Stimulated activated CD4-positive, alpha-beta T cell treated with anti-CD3 and anti-CD28 coated beads, Interleukin-4, amount 100 ng/mL, for 24 hours (primary cell): ENCODE measurements at places on chromosomes 7 and 10.

- no peak for DNase-seq
Observed at GRCh38 chr10:69287181-69287580, 8.9 kb downstream of the HK1 start.

GRCh38 chr7:23055582-23056178 is 41.8 kb upstream of the HYCC1 start:
- DNase-seq, result peak; percentile 69

DNA sequence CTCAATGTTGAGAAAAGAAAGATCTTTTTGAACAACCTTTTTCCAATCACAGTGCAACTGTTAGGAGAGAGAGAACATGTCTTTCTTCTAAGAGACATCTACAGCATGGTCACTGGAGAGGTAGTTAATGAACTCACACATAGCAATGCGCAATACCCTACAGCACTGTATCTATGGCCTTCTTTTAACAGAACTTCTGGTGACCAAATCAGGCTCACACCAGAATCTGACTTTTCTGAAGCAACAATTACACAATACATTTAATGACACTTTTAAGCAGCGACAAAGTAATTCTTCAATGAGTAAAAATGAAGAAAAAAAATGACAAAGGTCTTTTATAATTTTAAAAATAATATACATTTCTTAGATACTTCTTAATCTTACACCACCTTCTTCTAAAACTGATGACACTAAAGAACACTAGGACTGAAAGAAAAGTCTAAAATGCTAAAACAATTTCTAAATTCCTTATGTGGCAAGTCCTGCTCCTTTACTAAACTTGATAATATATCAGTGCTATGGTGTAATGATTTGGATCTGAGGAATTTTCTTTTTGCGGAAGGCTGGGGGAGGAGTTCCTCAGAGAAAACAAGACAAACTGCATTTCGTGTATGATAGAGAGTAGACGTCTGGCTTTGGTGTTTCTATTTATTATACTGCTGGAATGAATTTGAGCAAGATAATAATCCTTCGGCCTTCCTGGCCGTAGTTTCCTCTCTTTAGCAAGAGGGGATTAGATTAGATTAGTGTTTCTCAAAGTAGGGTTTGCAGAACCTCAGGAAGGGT is 166.3 kb downstream of the ZNF438 start:
- DNase-seq, result no peak

DNA sequence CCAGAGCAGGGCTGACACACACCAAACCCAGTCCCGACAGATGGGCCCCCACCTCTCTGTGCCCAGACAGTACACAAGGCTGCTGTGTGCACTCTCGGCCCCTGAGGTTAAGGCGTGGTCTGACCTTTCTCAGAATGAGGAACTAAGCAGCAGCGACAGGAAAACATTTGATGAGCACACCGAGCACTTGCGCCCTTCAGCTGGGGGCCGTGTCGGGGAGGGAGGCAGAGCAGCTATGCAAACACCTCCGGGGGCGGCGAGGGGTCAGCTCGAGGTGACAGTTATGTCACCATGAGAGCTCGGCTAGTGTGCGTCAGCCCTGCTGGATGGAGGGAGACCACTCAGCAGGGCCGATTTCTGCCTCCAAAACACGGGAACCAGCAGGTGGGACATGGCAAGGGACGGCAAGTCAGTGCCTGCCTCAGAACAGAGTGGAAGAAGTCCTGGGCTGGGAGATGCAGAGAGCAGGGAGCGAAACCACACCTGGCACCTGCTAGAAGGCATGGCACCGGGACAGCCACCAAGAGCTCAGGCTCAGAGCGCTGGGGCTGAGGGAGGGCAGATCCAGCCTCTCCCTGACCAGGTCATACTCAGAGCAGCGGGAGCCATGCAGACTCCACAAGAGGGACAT is 57.4 kb downstream of the CHST15 start:
- DNase-seq, result no peak

DNA sequence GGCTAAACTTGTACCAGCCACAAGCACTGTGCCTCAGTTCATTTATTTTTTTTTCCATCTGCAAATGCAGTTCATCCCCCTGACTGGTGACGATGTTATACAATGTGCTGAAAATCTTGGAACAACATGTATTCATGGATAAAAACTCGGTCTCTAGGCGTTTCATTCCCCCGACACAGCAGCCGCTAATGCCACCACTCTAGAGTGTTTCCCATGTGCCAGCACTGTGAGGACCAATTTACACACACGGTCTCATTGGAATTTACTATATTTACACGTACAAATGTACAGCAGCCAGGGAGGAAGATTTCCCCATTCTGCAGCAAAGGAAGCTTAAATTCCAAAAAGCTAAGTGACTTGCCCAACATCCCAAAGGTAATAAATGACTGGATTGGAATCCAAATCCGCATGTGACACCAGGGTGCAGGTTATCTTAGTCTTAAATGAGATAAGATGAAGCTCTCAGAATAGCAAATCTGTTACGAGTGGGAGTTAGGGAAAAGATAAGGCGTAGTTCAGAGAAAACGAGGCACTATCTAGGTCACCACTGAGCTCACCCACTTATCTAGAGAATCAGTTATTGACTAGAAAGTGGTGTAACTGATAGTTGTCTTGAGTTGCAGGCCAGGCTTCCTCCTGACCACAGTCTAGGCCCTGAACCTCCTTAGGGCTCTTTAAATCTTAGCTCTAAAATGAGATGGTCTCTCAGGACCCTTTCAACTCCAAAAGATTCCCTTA is 36.7 kb downstream of the FAM107B start:
- no peak for DNase-seq

GRCh38 chr7:14137676-14138075 is 148.2 kb upstream of the ETV1 start:
- DNase-seq, result no peak

- DNase-seq, result no peak
Observed at GRCh38 chr7:37000511-37000910, 276.2 kb upstream of the AOAH start.

GRCh38 chr10:105969884-105970377 is 1194.6 kb downstream of the SORCS1 start:
- no peak for DNase-seq

DNA sequence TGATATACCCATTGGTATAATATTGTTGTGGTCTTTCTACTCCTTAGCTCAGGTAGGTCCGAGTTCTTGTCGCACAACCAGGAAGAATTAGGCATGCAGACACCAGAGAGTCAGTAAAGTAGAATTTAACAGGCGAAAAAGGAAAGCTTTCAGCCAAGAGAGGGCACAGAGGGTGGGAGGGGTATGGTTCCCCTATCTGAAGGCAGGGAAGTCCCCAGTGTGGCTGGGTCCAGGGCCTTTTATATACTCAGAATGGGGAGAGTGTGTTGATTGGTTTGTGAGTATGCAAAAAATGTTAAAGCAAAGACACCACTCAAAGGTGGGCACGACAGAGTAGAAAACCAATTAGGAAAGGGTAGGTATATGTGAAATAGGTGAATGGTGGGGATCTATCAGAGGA is 53.9 kb downstream of the IMMP2L start:
- DNase-seq, result no peak

- no peak for DNase-seq
Observed at GRCh38 chr7:73901823-73902597, 41.1 kb downstream of the TMEM270 start.

DNA sequence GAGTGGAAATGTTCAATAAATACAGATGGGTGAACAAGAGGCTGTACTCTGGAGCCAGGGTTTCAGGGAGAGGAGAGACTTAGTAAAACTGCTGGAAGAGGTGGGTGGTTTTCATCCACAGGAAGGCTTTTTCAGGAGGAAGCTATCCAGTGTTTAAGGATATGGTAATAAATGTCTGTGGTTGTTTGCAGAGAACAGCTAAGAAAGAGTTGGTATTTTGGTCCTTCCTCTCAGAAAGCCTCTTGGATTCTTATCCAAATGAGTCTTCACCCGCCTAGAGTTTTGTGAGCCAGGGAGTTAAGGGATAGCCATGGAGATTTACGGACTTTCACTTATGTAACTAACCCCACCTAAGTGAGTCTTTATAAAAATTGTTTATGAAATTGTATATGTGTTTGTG is 95.7 kb downstream of the GNAI1 start:
- no peak for DNase-seq

DNA sequence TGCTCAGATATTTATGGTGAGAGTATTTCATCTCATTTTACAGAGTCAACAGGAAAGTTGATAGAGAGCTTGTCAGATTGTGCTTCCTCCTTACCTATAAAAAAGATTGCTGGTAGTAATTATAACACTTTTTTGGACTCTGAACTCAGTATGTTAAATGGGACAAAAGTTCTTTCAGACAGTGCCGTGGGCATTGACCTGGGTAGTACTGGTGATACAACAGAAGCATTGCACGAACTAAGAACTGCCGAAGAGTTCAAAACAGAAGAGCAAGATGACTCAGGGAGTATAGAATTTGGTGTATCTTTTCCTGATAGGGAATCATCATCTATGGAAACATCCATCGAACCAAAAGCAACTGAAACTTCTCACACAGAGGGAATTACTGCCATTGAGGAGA is 58.6 kb downstream of the LOXL4 start:
- no peak for DNase-seq

DNA sequence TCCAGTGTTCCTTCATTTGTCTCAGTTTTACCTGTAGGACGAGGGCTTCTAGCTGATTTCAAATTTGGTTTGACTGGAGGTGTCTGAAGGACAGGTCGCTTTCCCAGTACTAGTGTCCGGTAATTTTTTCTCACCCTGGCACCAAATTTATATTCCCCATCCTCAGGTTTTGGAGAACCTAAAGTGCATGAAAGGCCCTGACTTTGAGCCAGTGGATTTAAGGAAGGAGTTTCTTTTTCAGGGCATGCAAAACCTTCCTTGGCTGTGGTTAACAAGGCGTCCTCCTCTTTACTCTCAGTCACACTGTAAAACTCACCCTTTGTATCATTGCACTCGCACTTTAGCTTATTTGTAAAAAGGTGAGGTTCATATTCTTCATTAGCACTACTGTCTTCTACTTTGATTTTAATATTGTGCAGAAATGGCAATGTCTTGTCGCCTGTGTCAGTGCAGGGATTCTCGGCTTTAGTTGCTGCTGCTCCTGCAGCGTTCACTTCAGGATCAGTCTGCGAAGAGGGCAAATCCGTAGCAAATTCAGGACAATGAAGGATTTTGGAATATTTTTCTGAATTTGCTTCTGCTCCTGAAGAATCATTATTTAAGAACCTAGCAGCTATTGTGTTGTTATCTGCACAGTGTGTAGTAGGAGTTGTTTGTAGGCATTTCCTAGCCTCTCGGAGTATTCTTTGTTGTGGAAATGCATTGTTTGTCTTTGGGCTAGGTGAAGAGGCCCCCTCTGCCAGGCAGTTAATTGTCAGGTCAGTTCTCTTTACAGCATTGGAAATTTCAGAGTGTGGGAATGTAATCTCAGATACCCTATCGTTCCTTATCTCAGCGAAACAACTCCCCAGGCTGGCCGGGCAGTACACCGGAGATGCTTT is 9.9 kb downstream of the SKIDA1 start:
- DNase-seq, result no peak

GRCh38 chr7:121330053-121330833 is 1.4 kb downstream of the WNT16 start:
- DNase-seq, result no peak

DNA sequence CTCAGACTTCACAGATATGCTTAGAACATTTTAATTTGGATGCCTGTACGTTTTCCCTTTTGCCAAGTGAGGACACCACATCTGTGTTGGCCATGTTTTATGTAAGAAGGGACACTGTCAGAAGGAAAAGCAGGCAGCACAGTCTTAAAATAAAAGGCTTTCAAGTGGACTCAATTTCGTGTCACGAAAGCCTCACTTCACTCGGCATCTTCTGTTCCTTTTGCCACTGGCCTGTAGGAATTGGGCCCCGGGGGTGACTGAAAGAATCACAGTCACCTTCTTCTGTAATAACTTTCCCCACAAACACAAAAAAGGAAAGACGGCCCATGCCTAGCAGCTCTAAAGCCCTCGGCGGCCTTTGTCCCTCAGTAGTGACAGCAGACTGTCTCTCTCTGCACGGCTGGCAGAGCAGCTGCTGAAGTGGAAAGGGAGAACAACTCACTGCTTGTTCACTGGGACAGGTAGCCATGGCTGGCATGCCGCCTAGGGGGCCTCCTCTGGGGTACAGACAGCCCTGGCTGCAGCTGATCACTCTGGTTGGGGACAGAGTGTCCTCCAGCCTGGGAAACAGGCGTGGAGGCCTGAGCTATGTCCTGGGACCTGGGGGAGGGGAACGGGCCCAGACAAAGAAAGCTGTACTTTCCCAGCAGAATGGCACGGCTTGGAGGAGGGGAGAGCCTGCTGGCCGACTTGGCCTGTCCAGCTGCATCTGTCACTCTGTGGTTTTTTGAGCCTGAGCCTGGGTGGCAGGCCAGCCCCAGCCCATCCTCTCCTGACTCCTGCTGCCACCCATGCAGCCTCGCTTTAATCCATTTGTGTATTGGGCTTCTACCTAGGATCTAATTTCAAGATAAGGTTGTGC is 4.4 kb downstream of the RASSF4 start:
- DNase-seq, result no peak

DNA sequence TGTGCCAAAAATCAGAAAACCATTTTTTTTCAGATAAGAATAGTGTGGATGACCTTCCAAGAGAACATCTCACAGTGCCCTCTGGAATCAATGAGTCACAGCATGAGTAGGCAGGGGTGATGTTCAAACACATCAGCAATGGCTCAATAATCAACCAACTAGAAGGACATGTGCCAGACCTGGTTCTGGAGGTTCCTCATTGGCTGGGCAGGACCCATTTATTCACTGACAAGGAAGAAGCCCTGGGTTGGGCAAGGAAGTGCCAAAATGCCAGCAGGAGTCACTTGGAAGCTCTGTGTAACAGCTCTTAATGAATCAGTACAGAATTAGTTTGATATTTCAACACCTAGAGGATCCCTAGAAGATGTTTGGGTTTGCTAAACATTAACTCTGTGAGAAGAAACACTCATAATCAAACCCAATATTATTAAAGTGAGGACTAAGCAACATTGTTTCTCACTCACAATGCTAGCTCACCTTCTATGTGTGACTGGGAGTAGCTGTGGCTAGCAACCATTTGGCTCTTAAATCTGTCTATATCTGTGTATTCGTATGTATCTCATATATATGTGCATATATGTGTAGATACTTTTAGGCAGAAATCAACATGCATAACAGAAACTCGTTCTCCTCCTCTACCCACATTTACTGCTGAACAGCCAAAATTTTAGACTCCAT is 72.3 kb upstream of the APBB1IP start:
- DNase-seq, result no peak

DNA sequence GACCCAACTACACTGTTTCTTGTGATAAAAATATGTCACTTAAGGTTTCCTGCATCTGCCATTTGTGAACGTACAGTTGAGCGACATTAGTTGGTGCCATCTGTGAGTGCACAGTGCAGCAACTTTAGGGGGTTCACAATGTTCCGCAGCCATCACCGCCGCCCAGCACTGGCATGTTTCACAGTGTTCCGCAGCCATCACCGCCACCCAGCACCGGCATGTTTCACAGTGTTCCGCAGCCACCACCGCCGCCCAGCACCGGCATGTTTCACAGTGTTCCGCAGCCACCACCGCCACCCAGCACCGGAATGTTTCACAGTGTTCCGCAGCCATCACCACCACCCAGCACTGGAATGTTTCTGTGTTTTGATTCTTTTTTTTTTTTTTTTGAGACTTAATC is 83.0 kb downstream of the MGMT start:
- no peak for DNase-seq
